ENCODE measurements at places on chromosomes 3 and 15. TPM values are rescaled to one million over a fixed set of nuclear protein-coding genes. Genes with fewer than 3 reads are reported as not detected.

The CFAP100 gene
- total RNA-seq, result not detected

DNA sequence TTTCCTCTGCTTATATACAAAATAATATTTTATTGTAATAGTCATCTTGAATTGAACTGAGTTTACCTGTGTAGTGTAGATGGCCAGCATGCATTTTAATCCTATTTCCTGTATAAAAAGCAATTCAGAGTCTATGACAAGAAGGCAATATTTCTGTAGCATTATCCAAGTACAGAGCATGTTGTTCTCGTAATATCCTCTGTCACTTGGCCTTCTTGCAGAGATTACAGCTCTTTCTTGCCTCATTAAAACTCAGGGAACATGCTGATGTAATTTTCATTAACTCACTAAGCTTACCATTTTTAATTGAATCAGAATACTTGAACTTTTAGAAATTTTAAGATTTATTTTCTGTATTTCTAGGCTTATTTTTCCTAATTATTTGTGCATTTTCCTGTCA lies 203.3 kb upstream of the AGTR1 start:
- no peak for DNase-seq

DNA sequence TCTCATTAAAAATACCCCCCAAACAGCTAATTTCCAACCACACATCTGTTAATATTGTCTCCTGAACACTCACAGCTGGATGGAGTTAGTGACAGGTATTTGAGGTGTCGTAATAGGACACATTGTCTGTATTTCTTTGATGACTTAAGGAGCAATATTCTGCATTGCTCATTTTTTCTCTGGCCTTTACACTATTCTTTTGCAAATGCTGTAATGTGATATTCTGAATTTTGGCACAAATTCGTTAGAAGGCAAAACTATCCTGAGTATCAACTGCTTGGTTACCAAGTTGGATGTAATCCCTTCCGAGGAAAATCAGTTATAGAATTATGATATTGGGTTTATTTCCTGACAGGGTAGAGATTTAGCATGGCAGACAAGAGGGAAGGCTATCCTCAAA lies 1030.2 kb downstream of the MCTP2 start:
- no peak for DNase-seq

- no peak for DNase-seq
Observed at GRCh38 chr3:7410782-7411181, 549.9 kb downstream of the GRM7 start.

The TMCO5A gene
- total RNA-seq, result not detected

The CTNNB1 gene
- 1,105 TPM for total RNA-seq

DNA sequence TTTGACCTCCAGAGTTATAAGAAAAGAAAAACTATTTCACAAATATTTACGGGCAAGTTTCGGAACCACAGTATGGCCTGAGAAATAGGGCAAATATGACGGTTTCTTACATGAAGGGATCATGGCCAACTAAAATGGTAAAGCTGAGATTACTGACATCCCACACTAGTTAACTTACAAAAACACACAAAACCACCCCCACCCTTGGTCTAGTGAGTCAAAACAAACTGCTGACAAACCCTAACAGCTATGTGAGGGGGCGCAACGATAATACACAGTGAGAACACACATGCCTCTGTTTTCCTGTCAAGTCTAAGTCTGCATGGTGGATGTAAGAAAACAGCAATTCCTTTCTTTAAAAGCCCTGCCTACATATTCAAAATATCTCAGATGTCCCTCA lies 32.3 kb downstream of the CBLB start:
- DNase-seq, result peak; percentile 66

- no peak for DNase-seq
Observed at GRCh38 chr3:151315136-151315535, 1.5 kb downstream of the GPR87 start.

The SLC7A14 gene
- total RNA-seq, result 0.29 TPM

DNA sequence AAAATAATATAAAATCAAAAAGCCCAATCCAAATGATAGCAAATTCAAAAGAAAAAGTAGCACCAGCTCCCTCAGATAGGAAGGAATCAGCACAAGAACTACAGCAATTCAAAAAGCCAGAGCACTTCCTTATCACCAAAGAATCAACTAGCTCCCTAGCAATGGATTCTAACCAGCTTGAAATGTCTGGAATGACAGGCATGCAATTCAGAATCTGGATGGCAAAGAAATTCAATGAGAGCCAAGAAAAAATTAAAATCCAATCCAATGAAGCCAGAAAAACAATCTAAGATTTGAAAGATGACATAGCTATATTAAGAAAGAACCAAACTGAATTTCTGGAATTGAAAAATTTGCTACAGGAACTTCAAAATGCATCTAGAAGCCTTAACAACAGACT lies 1334.4 kb upstream of the ALCAM start:
- DNase-seq, result no peak

GRCh38 chr3:197674741-197675562 lies 61.8 kb downstream of the RUBCN start:
- DNase-seq, result no peak

The FBXO40 gene
- not detected for total RNA-seq

DNA sequence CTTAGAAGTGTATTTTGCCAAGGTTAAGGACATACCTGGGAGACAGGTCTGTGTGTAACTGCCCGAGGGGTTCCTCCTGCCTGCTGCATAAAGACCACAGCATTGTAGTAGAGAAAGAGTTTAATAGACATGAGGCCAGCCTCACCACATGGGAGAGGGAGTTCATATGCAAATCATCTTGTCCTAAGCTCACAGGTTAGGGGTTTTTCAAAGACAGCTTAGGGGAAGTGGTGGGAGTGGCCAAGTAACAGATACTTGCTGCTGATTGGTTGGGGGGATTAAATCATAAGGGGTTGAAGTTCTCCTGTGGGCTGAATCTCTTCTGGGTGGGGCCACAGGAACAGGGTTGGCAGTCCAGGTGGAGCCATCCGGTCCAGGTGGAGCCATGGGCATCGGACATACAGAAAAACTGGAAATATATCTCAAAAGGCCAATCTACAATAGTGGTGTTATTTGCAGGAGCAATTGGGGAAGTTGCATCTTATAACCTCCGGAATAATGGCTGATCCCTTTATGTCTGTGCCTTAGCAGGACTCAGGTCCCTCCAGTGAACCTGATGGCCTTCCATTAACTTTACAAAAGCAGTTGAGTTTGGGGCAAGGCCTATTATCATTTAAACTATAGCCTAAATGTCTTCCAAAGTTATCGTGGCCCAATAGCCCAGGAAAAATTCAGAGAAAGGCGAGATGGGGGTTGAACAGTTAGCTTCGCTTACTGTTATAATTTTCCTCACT lies 86.0 kb upstream of the MFGE8 start:
- DNase-seq, result no peak

DNA sequence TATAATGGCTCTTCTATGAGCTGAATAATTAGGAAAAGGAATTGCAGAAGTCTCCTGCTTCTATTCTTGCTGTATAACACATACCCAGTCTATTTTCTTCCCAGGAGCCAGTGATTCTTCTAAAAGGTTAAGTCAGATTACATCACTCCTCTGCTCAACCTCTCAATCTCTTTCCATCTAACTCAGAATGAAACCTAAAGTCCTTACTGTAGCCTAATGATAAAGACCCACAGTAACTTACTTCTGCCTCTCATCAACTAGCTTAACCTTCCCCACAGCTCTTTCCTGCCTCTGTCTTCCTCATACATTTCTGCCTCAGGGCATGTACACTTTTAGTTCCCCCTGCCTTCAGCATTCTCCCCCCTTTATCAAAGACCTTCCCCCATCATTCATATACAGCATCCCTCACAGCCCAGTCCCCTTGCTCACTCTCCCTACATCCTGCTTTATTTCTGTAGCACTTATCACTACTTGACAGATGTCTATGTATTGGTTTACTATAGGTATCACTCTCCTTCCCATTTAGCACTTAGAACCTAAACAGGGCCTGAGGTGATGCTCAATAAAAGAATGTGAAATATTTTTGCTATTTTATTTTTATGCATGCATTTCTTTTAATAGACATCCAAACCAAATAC lies 28.5 kb upstream of the CMTM6 start:
- no peak for DNase-seq

- no peak for DNase-seq
Observed at GRCh38 chr3:188875413-188875812, 296.4 kb upstream of the TPRG1 start.

DNA sequence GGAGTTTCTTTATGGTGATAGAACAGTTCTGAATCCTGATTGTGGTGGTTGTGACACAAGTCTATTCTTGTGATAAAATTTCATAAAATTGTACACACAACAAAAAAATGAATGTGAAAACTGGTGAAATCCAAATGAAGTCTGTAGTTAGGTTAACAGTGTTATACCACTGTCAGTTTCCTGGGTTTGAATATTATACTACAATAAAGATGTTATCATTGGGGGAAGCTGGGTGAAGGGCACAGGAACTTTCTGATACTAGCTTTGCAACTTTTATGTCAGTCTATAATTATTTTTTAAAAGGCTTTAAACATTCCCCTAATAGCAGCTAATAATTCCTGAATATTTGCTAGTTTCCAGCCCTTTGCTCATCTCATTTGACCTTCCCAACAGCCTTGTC lies 319.8 kb downstream of the LRTM1 start:
- no peak for DNase-seq

The MCF2L2 gene
- total RNA-seq, result under 0.01 TPM

DNA sequence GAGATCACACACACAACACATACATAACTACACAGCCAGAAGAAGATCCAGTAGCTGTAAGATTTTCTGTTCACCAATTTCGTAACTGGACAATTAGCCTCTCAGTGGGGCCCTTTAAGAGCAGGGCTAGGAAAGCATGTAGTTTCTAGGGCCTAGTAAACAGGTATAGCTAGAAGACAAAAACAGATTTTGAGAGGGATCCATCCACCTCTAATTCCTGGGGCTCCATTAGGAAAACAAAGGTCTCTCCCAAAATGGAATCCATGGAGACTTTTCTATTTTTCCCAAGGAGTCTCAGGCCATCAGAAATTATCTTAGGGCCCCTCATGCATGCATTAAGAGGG lies 10.5 kb downstream of the KIF15 start:
- DNase-seq, result no peak

- peak; percentile 50 for DNase-seq
Observed at GRCh38 chr15:74418575-74419338, 15.0 kb downstream of the SEMA7A start.

DNA sequence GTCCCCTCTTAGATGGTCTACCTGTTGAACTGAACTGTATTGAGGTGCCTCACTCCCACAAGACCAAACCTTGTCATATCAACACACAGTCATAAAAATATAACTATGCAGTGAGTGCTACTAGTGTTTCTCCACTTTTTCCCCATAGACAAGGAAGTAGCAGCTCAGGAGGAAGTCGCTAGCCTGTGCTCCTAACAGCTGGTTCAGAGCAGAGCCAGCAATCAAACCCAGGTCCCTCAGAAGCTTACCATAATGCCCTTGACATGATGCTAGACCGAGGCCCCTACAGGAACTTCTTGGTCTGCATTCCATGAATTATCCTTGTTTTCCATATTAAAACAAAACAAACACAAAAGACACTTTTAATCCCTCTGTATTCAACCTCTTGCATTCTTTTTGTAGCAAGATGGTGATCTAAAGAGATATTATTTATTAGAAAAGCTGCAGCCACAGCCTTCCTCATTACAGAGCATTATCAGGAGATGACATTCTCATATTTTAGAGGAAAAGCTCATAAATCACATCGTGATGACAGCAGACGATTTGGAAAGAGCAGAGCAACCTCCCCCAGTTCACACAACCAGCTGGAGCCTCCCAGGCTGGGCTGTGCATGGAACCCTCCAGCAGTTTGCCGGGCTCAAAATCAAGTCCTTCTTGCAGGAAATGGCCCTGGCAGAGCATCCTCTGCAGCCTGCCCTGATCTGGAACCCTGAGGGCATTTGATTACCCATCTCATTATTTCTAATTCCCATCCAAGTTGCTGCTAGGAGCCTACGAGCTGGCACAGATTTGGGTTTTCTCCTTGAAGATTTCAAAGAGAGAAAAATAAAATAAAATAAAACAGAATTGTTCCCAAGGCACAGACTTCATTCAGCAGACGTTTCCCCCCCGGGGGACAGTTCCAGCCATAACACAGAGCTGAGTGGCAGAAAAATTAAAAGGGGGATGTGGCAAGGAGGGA lies 118.8 kb downstream of the SRGAP3 start:
- DNase-seq, result no peak

The COMMD2 gene
- total RNA-seq, result 38.4 TPM

GRCh38 chr3:56762718-56763117 lies 39.0 kb downstream of the ARHGEF3 start:
- DNase-seq, result no peak

The GRK7 gene
- total RNA-seq, result not detected

The MGA gene
- total RNA-seq, result 40.2 TPM

GRCh38 chr3:47047673-47048072 lies 68.2 kb downstream of the NBEAL2 start:
- DNase-seq, result no peak

DNA sequence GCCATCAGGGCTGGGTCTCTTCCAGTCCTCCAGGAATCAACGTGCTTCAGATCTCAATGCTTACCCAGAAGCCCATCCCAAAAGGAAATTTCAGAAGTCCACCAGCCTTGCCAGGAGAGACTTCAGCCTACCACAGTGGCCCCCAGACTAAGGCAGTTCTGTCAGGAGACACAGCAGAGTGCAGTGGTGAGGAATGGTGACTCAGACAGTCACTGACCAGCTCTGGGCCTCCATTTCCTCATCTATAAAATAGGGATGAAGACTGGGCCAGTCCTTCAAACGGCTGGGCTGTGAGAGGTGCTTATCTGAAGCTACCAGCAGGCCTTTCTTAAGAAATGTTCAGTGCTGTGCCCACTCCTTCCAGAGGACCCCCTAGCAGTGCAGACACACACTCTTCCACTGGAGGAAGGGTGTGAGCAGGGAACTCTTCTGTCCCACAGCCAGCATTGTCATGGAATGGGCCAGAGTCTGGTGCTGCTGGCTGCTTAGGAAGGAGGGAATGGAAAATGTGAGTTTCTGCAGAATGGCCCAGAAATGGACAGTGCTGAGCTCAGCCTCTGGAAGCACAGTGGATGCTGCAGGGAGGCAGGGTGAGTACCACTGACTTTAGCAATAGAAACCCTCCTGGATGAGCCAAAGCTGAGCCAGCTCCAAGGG lies 41.6 kb upstream of the DUSP7 start:
- DNase-seq, result peak; percentile 70

GRCh38 chr3:10322352-10322710 lies 1.4 kb upstream of the SEC13 start:
- DNase-seq, result no peak

The CD200R1 gene
- total RNA-seq, result under 0.01 TPM

The GCNT3 gene
- total RNA-seq, result 0.72 TPM

The C2CD4A gene
- under 0.01 TPM for total RNA-seq

The OR5K2 gene
- not detected for total RNA-seq

All from osteoblast (primary cell).